Activated CD4-positive, alpha-beta T cell treated with anti-CD3 and anti-CD28 coated beads, Interleukin-2, Interleukin-6, amounts not matched to agents 100 ng/mL and 50 ng/mL, durations not matched to agents 16 hours and 8 hours (primary cell): ENCODE measurements at places on chromosomes 5 and 9.

DNA sequence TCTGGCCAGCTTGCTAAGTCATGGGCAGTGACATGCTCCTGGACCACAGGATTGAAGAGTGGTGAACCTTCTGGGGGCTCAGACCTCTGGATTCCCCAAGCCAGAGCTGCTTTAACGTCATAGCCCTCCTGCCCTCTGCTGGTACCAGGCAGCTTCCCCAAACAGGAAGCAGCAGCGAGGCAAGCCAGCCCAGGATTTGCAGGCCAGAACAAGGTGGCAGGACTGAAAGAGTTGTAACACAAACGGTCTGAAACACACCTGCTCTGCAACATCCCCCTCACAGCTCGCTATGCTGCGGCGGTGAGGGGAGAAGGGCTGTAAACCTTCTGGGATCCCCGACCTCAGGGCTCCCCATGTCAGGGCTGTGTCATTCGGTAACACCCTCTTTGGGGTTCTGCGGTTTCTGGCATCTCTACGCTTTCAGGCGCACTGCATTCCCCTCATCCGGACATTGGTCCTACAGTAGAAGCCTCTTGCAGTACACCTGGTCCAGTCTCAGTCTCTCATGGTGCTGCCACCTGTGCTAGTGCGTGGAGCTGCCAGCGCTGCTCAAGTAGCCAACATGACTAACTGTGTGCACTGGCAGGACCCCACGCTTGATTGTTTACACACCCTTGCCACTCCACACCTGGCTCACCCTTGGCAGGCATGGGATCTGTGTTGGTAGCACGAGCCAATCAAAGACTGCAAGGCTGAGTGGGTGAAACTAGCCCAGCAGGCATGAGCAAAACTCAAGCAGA lies 893.3 kb downstream of the PTPRD start:
- DNase-seq: no peak

- DNase-seq: no peak
Measured at GRCh38 chr5:120790339-120790738, 326.2 kb downstream of the PRR16 start.

- no peak for DNase-seq
Measured at GRCh38 chr5:31048282-31049270, 144.9 kb upstream of the CDH6 start.

DNA sequence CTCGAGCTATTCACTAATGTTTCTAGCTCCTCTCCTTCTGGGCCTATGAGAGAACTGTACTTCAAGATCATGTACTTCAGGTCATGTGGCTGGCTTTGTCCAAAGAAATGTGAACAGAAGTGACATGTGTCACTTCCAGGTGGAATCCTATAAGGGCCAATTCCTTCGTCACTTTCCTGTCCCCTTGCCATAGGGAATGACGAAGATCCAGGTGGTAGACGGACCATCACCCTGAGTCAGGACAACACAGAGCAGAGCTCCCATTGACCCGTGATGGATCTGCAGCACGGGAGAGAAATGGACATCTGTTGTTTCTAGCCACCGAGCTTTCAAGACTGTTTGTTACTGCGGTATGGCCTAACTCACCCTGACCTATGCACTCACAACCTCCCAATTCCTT lies 157.0 kb downstream of the DRD1 start:
- no peak for DNase-seq

DNA sequence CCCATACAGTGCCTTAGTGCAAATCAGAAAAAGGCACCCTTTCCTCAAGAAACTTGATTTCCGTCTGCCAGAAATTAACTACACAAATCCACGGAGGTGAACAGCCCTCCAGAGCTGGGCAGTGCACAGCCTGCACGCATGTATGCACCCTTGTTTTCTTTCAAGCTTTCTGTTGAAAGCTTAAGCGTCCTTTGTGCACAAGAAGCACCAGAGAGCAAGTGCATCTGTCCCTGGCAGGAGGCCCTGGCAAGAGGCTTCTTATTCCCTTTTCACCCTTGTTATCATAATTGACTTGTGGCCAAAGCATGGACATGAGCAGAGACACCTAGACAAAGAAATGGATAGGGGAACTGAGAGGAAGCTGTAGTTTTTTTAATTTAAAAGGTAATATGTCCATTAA lies 47.4 kb upstream of the ATG10 start:
- DNase-seq: no peak

DNA sequence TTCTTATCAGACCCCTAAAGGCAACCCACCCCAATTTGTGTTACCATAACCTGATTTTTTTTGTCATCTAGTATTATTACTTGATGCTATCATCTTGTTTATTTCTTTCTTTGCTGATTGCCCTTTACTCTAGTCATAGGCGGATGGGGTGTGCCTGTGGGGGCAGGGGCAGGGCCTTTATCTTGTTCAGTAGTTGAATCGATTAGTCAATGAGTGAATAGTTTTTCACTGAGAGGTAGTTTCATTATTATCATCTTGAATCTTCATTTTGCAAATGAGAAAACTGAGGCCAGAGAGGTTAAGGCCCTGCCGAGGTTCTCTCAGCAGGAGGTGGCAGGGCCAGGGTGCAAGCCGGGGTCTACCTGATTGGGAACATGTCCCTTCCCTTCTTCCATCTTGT lies 9.4 kb upstream of the GM2A start:
- peak; percentile 78 for DNase-seq

DNA sequence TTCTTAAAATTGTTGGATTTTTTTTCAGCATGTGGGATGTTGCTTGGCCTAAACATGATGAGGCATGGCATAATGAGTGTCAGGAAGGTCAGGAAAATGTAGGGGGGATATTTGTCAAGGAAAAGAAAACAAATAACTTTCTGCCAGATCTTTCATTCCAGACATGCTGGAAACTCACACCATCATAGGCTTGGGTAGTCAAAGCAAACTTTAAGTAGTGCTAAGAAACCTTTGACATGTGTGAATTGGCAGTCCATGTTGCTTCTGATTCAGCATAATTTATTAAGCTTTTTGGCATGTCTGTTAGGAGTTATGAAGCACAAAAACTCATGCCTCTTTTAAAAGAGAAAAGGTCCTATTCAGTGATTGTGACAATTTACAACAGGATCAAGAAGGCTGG lies 61.3 kb upstream of the MTAP start:
- no peak for DNase-seq

GRCh38 chr9:69678843-69679538 lies 6.8 kb upstream of the APBA1 start:
- no peak for DNase-seq

DNA sequence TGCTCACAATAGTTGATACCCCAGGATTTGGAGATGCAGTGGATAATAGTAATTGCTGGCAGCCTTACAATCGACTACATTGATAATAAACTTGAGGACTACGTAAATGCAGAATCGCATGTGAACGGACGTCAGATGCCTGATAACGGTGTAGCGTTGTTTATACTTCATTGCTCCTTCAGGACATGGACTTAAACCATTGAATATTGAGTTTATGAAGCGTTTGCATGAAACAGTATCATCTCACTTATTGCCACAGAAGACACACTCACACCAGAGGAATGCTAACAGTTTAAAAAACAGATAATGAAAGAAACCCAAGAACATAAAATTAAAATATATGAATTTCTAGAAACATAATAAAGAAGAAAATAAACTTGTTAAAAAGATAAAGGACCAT lies 101.6 kb downstream of the GABBR2 start:
- DNase-seq: no peak

GRCh38 chr9:26219961-26220360 lies 541.7 kb upstream of the TUSC1 start:
- DNase-seq: no peak

DNA sequence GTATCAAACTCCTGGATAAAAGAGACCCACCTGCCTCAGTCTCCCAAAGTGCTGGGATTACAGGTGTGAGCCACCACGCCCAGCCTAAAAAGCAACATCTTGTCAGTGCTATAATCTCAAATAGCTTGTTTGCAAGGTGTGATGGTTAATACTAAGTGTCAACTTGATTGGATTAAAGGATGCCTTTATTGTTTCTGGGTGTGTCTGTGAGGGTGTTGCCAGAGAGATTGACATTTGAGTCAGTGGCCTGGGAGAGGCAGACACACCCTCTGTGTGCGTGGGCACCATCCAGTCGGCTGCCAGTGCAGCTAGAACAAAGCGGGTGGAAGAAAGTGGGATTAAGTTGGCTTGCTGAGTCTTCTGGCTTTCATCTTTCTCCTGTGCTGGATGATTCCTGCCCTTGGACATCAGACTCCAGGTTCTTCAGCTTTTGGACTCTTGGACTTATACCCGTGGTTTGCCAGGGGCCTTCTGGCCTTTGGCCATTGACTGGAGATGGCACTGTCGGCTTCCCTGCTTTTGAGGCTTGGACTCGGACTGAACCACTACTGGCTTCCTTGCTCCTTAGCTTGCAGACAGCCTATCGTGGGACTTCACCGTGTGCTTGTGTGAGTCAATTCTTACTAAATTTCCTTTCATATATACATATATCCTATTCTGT lies 28.1 kb downstream of the TARS1 start:
- DNase-seq: no peak

DNA sequence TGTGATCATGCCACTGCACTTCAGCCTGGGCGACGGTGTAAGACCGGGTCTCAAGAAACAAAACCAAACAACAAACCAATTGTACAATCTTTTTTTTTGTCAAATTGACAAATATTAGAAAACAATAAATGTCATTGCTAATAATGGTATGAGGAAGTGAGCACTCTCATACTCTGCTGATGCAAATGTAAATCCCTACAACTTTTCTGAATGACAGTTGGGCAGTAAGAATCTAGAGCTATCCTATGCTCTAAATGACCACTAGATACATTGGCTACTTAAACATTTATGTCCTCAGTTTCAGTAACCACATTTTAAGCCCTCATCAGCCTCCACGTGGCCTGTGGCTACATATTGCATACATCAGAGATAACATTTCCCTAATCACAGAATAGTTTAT lies 256.2 kb downstream of the FER start:
- no peak for DNase-seq

DNA sequence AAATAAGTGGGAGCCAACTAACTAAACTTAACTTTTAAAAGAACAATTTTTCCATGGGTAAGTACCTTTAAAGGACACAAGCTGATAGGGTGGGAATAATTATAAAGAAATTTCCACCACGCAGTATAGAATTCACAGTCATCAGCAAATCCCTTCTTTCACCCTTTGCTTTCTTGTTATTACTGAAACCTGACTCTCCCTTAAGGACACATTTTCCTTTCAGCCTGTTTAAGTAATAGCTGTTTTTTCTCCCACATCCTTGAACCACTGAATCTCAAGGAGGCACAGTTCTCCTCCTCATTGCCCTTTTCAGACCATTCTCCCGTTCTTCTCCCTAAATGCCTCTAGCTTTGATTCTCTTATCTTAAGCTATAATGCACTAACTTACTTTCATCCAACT lies 6.3 kb downstream of the C5orf15 start:
- no peak for DNase-seq

GRCh38 chr9:117411547-117411946 lies 3.3 kb downstream of the ASTN2 start:
- DNase-seq: peak; percentile 11

- no peak for DNase-seq
Measured at GRCh38 chr5:111853748-111854147, 96.8 kb upstream of the NREP start.

DNA sequence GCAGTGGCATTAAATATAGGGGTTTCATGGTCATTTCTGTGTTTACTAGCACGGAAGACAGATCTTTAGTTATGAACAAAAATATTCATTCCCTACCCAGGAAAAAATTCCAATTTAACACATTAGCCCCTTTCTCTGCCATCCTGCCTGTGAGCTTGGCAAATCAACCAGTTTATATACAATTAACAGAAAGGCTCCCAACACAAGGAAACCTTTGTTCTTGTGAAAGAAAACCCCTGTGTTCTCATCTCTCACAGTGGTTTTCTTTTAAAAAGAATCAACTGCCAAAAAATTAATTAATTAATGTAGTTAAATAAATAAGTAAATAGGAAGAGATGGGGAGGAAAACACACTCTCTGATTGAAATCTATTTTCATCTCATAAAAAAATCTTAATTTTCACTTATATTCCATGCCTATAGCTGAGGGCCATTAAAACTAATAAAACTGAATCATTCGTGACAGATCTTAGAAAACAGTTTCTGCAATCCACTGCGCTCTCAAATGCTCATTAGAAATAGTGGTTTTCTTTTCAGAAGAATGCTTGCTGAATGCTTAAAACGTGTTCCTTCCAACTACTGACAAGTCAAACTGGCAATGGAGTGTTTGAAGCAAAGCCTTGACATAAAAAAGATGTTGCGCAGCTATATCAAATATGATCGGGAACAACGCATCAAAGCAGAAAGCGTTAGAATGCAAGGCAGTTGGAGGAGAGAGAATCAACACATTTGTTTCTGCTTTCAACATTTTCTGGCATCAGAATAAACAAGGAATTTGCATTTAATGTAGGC lies 387.7 kb downstream of the TLR4 start:
- no peak for DNase-seq

- DNase-seq: no peak
Measured at GRCh38 chr9:137219757-137220316, 2.2 kb downstream of the RNF208 start.

DNA sequence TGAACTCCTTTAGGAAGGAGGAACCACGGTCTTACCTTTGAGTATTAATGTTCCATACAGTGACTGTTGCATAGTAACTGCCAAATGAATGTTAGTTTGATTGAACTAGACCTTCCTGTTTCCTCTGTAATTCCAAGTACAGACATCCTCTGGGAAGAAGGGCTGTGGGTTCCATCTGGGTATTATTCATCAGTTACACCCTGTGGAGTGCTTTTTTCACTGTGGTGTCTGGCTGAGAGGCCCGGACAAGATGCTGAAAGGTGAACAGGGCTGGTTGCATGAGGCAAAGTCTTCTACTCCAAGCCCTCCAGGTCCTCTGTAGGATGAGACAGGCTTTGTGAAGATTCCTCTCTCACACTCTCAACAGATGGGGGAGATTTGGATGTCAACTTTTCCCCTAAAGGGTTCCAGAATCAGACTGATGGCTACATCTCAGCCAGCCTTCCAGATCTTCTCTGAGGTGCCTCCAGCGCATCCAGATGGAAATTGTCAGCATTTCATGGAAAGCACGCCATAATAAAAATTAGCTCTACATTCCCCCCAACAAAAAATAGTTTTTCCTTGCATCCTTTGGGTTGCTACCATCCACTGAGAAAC lies 230.9 kb downstream of the GAS1 start:
- DNase-seq: no peak

GRCh38 chr9:78370991-78371390 lies 74.1 kb downstream of the PSAT1 start:
- DNase-seq: no peak

GRCh38 chr5:122458278-122458872 lies 146.3 kb downstream of the SNCAIP start:
- peak; percentile 3 for DNase-seq
